LHCN-M2 (cell line): ENCODE measurements at places on chromosomes 3 and 15. TPM values are rescaled to one million over a fixed set of nuclear protein-coding genes. Genes with fewer than 3 reads are reported as not detected.

Gene CHRNA7
- total RNA-seq, result 0.26 and 0.63 TPM in 2 replicates

Gene GPR15
- not detected in 2 replicates for total RNA-seq

Gene CTXND1
- not detected in 2 replicates for total RNA-seq

Gene SQOR
- total RNA-seq, result 34.0 and 47.8 TPM in 2 replicates

Gene TRPM1
- total RNA-seq, result not detected in 2 replicates

Gene CMSS1
- total RNA-seq, result 29.2 and 37.1 TPM in 2 replicates

Gene PRSS50
- not detected in 2 replicates for total RNA-seq
